MV-4-11 (cell line): ENCODE measurements at places on chromosomes 16 and 17.

DNA sequence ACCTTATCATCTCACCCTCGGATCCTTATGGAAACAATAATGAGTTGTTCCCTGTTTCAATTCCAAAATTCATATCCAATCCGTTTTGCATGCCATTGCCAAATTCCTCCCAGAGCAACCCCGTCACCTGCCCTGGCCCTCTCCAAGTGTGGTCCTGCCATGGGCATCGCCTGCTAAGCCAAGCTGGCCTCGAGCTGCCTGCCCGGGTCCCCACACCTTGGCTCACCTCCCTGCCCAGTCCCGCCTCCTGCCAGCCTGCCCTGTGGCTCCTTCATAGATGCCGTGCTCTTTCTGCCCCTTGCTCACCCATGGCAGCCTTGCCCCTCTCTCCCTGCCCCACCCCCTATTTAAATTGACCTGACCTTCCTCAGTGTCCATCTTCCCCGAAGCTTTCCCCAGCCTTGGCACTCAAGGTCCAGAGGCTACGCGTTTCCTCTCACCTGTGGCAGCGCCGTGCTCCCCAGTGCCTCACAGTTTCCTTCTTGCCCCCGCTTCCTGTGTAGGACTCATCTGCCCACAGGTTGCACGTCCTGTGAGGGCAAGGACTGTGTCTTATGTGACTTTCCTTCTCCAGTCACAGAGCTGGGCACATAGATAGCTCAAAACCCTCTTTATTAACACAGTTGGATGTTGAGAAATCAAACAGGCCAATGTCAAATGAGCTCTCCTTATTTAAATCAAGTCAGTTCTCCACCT lies 12.7 kb downstream of the MAPT start:
- DNase-seq = no peak

GRCh38 chr17:2722611-2723010 lies 11.0 kb upstream of the CLUH start:
- DNase-seq = no peak

DNA sequence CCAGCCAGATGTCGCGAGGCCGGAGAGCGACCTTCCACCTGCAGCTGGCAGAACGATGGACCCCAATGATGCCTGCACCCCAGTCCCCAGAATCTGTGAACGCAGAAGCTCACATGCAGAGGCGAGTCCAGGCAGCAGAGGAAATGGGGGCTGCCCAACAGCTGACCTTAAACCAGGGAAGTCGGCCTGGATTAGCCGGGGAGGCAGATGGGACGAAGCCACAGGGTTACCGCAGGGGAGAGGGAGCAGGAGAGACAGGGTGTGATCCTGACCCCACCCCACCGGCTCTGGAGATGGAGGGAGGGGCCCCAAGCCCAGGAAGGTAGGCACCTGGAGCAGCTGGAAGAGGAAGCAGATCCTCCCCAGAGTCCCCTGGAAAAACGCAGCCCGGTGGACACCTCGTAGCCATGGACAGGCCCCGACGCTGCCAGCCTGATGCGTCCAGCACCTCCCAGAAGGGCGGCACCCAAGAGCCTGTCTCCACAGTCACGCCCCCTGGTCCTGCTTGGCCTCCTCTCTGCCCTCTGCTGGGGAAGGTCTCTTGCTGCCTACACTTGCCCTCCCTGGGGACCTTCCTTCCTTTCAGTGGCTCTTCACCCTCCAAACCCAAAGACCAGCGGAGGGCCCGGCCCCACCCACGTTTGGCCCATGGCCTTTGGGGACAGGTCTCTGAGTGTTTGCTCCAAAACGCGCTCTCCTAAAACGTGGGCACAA lies 37.3 kb downstream of the PIEZO1 start:
- peak; percentile 56 for DNase-seq

DNA sequence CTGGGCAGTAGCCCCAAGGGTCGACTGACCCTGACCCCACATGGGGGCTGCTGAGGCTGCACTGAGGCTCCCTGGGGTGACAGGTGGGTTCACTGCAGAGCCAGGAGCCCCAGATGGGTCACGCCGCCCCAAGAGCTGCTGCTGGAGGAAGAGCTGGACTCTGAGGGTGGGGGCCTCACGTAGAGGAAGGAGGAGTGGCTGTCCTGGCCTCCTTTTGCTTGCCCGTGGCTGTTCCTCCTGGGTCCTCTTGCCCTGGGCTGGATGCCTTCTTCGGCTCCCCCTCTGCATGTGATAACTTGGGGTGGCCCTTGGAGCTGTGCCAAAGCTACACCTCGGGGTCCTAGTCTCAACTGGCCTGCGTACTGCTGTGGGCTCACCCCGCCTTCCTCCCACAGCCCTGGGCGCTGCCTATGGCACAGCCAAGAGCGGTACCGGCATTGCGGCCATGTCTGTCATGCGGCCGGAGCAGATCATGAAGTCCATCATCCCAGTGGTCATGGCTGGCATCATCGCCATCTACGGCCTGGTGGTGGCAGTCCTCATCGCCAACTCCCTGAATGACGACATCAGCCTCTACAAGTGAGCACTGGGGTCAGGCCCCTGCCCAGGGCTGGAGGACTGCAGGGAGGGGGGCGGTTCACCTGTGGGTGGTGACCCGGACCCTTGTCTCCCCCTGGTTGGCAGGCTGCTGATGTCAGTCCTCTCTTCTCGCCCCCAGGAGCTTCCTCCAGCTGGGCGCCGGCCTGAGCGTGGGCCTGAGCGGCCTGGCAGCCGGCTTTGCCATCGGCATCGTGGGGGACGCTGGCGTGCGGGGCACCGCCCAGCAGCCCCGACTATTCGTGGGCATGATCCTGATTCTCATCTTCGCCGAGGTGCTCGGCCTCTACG lies 1.1 kb upstream of the AMDHD2 start:
- no peak for DNase-seq

DNA sequence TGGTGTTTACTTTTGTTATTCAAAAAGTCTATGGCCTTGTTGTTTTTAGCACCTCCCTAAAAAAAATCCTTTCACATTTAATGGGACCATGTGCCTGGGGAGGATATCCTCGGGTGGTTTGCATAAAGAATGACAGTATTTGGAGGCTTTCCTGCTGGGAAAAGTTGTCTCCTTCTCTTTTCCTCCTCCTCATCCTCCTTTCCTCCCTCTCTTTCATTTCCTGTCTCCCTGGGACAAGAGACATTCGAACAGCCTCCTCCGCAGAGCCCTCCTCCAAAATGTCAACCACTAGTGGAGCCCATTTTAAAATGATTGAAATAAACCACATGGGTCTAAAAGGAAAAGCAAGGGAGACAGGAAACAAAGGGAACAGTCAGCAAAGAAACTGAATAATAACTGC lies 67.4 kb downstream of the MYH13 start:
- DNase-seq = no peak

GRCh38 chr17:35257208-35257659 lies 14.4 kb downstream of the SLFN5 start:
- DNase-seq = no peak
